ENCODE measurements at places on chromosomes 3 and 15.
A peak's percentile ranks its signal among the peaks of the same experiment; 100 is the strongest.

GRCh38 chr3:39226106-39226741, 33.8 kb upstream of the XIRP1 start:
- DNase-seq: no peak

DNA sequence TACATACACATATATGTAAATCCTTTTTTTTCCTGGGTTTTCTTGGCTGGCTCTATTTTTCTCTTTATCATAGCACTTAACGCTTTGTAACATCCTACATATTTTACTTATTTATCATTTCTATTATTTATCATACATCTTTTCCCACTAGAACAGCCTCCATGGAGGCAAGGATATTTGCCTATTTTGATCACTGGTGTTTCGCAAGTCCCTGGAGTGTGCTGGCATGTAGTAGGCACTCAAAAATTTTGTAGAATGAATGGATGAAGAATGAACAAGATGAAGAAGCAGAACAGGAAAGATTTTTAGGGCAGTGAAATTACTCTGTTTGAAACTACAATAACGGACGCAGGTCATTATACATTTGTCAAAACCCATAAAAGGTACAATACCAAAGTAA, 83.0 kb upstream of the PTX3 start:
- DNase-seq: no peak

DNA sequence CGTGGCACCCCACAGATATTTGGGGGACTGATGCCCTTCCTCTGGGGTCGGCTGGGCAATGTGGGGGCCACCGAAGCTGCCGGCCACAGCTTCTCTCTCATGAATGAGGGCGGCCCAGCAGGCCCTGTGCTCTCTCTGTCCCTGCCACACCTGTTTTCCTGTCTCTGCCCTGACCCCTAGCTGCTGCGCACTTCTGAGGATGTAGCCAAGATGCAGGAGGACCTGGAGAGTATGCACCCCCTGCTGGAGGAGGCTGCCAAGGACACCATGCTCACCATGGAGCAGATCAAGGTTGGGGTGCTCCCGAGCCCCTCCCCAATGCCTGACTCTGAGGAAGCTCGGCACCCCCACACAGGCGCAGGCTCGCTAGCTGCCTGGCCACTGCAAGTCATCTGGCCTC, 59.7 kb downstream of the SEMA3G start:
- no peak for DNase-seq

DNA sequence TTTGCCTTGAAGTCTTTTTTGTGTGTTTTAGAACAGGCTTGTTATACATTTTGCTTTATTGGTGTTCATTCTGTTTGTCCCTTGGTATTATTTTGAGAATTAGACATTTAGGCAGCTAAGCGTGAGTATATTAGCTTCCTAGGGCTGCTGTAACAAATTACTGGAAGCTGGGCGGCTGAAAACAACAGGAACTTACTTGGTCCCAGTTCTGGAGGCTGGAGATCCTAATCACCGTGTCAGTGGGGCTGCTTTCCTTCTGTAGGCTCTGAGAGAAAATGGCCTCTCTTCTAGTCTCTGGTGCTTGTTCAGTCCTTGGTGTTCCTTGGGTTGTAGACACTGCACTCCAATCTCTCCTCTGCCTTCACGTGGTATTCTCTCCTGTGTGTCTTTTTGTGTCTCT, 142.3 kb downstream of the KLHL25 start:
- no peak for DNase-seq

DNA sequence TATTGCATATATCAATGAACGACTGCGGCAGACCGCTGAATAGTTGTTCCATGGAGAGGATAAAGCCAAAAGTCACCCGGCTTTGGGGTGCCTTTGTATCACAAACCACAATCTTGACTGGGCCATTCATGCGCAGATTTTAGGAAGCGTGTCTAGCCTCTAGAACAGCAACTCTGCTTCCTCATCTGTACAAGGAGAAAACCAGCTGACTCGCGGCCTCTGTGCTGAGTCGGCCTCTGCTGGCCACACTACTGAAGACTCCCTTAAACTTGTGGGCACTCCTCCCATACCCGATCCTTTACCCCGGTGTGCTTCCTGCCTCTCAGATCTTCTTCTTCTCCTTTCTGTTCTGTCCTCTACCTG, 872 bp downstream of the DLEC1 start:
- DNase-seq: no peak

DNA sequence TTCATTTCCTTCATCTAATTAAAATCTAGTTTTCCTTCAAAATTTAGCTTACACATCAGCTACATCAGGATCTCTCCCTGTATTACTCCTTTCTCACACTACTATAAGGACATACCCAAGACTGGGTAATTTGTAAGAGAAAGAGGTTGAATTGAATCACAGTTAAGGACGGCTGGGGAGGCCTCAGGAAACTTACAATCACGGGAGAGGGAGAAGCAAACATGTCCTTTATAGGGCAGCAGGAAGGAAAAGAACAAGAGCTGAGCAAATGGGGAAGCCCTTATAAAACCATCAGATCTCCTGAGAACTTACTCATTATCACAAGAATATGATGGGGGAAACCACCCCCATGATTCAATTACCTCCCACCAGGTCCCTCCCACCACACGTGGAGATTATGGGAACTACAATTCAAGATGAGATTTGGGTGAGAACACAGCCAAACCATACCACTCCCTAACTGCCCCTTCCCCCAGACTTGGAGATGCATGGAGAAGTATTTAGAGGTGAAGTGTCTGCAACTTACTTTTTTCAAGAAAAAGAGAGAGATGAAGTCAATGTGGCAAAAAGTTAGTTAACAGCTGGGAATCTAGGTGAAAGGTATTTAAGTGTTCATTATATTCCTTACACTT, 21.3 kb downstream of the PRTG start:
- DNase-seq: no peak

- no peak for DNase-seq
These were observed 73.4 kb downstream of the CCK start for GRCh38 chr3:42192334-42193200.

GRCh38 chr3:35832140-35832571, 192.8 kb downstream of the ARPP21 start:
- DNase-seq: no peak

- no peak for DNase-seq
These were observed 7.0 kb downstream of the CRYGS start for GRCh38 chr3:186536883-186537844.

DNA sequence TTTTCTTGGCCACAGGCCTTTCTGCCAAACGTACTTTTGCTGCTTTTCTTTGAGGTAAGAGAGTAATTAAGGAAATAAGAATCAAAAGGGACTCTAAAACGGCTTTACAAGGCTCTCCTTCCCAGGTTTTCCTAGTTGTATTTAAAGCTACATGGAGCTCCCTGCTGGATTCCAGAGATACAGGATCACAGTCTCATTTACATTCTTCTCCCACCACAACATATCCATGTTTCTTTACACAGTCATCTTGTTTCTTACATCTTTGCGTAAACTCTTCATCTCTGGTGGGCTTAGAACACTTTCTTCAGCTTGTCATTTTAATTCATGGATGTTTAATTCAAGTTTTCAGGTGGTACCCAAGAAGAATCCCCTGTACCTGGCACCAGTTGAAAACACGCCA, 117.6 kb upstream of the BFSP2 start:
- DNase-seq: no peak

- no peak for DNase-seq
These were observed 139.8 kb upstream of the SEMA6D start for GRCh38 chr15:47577461-47577860.

DNA sequence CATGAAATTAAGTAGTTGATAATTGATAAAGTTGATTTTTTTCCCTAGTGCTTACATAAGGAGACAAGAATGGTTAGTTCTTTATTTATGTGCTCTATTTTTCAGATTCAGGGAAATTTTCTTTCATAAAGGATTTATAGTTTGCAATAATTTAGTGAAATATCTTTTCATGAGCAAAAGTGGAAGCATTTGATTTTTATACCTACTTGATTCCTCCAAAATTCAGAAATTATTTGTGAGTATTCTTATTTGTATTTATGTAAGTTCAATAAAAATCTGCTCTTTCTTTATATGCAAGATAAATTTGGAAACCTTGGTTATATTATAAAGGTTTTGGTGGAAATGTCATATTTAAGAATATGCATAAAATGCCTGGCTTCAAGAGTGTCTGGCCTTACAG, 14.7 kb upstream of the SLCO2A1 start:
- DNase-seq: no peak

- no peak for DNase-seq
These were observed 53.3 kb downstream of the ANXA2 start for GRCh38 chr15:60344461-60344860.

DNA sequence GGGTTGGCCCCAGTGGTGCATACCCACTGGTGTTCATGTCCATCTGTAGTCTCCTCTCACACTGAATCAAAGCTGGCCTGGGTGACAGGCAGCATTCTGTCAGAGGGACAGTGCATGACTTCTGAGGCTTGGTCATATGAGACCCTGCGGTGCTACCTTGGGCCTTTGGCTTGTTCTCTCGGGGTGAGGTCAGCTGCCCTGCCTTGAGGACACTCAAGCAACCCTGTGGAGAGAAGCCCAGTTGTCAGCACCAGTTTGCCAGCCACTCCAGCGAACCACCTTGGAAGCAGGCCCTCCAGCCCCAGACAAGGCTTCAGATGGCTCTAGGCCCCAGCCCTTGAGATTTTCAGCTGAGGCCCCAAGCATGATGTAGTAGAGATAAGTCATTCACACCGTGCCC, 16.9 kb upstream of the RAB7A start:
- no peak for DNase-seq

GRCh38 chr15:83720468-83720867, 66.5 kb downstream of the ADAMTSL3 start:
- DNase-seq: no peak

DNA sequence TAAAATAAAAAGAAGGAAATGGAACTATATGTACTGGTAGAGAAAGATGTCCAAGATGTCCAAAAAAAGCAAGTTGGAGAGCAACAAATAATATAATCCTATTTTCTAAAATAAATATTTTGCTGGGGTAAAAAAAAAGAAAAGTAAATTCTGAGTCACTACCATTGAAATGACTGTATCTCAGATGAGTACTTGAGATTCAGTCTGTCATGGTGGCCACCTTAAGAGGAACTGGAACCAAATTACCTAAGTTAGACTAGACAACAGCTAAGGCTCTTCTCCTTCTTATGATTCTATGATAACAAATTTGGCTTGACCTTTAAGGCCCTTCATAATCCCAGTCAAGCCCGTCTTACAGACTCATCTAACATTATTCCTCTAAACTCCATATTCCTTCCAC, 270.6 kb upstream of the HES1 start:
- no peak for DNase-seq

- peak; percentile 69 for DNase-seq
These were observed 777 bp upstream of the EIF4A2 start for GRCh38 chr3:186782542-186783057.
